ENCODE measurements at places on chromosomes 7 and 10.

DNA sequence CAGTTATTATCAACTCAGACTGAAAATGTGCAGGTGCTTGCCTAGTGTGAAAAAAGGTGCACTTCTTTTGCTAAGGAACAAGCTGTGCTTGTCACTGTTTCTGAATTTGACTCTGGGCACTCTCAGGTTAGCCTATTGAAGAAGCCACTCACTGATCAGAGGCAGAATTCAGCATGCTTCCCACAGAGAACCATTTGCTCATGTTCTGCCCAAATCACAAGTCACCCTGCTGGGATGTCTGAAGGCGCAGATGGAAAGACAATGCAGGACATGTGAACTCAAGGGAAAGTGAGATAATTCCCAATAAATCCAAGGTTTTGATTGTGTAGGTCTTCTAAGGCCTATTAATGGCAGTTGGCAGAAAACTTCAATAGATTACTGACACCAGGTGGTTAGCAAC lies 47.8 kb upstream of the CSTF2T start:
- DNase-seq, result no peak

- no peak for DNase-seq
These were observed 7.5 kb downstream of the CPA1 start for GRCh38 chr7:130387628-130388403.

DNA sequence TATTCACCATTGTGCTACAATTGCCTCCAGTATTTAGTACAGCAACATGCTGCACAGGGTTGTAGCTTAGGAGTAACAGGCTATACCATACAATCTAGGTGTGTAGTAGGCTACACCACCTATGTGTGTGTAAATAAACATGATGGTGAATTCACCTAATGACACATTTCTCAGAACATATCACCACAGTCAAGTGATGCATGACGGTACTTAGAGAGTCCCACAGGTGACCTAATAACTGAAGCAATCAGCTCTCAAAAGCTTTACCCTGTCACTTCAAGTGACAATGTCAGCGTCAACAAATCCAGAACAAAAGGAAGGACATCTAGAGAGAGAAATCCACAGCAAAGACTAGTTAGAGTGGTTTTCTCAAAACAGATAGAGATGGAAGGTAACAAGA lies 38.8 kb downstream of the CCNJ start:
- no peak for DNase-seq

DNA sequence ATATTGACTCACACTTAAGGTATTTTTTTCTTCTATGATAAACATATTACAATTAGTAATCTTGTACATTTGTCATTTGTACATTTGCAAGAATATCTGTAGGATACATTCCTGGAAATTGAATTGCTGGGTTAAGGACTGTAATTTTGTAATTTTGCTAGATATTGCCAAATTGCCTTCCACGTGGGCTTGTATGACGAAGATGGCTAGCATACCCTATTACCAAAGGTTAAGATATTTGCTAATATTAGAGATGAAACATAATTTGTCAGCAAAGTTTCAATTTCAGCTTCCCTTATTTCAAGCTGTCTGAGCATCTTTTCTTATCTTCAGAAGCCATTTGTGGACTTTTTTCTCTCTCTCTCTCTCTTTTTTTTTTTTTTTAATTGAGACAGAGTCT lies 1.0 kb upstream of the LYZL2 start:
- DNase-seq, result no peak

- peak; percentile 14 for DNase-seq
These were observed 157.6 kb downstream of the HERPUD2 start for GRCh38 chr7:35537067-35538023.

DNA sequence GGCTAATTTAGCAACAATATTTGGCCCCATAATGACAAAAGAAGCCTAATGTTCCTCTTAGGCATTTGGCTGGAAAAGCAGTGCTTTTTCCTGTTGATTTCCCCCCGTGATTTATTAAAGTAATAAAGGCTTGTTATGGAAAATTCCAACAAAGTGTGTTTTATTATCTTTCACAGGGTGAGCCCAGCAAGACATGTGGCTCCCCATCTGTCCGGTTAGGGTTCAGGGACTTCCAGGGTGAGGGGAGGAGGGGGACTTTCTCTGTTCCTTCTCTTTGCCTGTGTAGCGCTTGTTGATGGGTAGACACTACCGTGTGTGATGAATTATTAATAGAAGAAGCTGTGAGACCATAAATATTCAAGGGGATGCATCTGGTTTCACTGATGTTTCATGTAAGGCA lies 39.0 kb downstream of the HTR5A start:
- DNase-seq, result no peak

- DNase-seq, result no peak
These were observed 84.7 kb upstream of the DKK1 start for GRCh38 chr10:52229291-52229931.

DNA sequence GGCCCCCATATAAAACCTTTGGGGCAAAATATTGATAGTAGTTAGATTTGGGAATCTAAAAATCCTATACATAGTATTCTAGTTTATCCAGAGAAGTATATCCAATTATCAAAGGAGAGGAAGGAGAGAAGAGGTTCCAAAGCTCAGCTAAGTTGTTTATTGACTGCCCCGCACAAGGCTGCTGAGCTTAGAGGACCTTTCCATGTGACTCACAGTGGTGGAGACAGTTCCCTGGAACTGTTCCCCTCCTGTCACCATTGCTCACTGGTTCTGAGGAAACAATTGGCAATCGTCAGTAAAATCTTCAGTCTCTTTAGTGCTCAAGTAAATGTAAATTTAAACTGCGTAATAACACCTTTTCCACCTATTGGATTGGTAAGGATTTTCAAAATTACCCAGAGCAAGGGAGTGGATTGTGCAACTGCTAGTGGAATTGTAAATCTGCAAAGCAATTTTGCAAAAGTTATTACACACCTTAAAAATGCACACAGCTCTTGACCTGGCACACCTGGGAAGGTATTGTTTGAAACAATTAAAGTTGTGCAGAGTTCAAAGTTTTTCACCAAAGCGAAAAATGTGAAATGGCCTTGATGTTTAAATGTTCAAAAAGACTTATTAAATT lies 63.1 kb downstream of the EEPD1 start:
- no peak for DNase-seq

DNA sequence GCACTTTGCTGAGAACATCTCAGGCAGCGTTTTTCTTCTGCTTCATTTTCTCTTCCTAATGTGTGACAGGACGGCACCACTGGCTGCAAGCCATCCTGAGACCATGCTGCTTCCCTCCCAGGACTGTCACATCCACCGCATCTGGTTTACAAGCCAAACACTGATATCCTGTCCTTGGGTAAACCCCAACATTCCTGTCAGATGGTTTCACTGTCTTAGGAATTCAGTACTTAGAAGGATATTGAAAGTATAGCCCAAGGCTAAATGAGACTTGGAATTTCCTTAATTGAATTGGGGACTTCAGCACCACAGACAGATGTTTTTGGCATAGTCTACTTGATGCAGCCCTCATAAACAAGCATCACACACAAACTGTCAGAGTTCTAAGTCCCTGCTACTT lies 74.2 kb upstream of the PLXNA4 start:
- no peak for DNase-seq

GRCh38 chr10:86261941-86262687 lies 104.5 kb downstream of the GRID1 start:
- no peak for DNase-seq

- no peak for DNase-seq
These were observed 37.8 kb upstream of the FXYD4 start for GRCh38 chr10:43333653-43334052.

DNA sequence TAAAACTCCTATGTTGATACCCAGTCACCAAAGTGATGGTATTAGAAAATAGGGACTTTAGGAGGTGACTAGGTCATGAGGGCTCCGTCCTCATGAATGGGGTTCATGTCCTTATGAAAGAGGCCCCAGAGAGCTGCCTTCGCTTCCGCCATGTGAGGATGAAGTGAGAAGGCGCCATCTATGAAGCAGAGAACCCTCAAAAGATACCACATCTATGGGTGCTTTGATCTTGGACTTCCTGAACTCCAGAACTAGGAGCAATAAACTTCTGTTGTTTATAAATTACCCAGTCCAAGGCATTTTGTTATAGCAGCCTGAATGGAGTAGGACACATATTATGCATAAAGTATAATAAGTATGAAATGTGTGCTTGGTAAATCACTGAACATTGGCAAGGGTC lies 8.1 kb upstream of the PDSS1 start:
- no peak for DNase-seq

GRCh38 chr7:7489546-7489945 lies 46.1 kb downstream of the COL28A1 start:
- no peak for DNase-seq

- DNase-seq, result no peak
These were observed 120.4 kb downstream of the ARHGAP21 start for GRCh38 chr10:24603333-24603732.

- DNase-seq, result no peak
These were observed 90.4 kb downstream of the KIAA1549 start for GRCh38 chr7:138890499-138891445.

- DNase-seq, result no peak
These were observed 109.0 kb downstream of the TACC2 start for GRCh38 chr10:122097935-122098334.

DNA sequence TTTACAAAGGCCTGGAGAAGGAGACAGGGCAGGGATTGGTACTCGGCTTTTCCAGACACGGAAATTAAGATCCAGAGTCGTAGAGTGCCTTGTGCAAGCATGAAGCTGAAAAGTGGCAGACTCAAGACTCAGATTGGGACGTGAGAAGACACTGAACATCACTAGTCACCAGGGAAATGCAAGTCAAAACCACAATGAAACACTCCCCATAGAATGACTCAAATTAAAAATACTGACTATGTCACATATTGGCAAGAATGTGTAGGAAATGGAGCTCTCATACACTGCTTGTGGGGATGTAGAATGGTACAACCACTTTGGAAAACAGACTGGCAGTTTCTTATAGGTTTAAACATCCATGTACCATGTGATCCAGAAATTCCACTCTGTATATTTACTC lies 472.0 kb downstream of the RPS24 start:
- no peak for DNase-seq

DNA sequence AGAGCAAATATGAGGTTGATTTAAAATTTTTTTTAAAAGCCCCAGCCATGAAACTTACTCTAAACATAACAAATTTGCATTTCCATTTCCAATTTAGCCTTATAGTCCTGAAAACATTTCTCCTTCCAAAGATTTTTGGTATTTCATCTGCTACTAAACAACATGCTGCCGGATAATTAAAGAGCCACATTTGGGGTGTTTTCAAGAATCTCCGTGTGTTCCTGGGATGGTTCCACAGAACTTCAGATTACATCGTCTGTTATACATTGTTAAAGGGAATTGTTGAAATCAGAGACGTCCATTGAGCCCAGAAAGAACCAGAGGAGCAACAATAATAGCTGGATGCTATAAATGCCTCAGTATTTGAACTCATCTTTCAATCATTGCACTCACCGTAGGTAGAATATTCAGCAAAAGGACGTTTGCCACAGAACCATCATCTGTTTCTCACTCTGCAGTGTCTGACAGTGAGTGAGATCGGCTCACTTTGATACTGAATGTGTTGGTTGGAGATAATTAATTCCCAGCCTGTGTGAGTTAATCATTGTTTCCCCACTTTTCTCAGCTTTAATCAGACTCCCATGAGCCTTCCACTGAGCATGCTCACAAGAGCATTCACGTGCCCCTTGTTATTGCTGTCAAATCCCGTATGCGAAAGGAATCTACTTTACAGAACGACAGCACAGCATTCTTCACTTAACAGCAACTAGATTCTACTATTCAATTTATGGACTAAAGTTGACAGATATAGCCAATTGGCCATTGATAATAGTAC lies 128.4 kb upstream of the PALS2 start:
- no peak for DNase-seq

GRCh38 chr7:22635349-22635748 lies 91.7 kb upstream of the IL6 start:
- DNase-seq, result no peak

GRCh38 chr7:48938539-48939295 lies 14.4 kb downstream of the CDC14C start:
- DNase-seq, result no peak

- DNase-seq, result no peak
These were observed 1.1 kb upstream of the HBP1 start for GRCh38 chr7:107167483-107168232.

DNA sequence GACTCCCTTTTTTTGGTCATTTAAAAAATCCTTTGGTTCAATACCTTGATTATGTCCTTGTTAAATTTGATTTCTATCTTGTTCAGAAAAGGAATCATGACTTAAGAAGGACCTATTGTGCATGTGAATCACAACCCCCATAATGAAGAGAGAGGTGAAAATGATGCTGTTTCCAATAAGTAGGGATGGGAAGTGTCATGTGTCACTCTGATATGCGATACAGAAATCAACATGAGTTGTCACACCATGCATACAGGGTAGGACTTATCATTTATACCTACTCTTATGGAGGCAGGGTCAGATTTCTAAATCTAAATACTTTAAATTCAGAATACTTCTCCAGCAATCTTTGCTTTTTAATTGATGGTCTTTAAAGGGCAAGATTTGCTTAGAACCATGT lies 19.4 kb upstream of the DLX6 start:
- no peak for DNase-seq

GRCh38 chr10:32445036-32445435 lies 904 bp upstream of the CCDC7 start:
- DNase-seq, result no peak

DNA sequence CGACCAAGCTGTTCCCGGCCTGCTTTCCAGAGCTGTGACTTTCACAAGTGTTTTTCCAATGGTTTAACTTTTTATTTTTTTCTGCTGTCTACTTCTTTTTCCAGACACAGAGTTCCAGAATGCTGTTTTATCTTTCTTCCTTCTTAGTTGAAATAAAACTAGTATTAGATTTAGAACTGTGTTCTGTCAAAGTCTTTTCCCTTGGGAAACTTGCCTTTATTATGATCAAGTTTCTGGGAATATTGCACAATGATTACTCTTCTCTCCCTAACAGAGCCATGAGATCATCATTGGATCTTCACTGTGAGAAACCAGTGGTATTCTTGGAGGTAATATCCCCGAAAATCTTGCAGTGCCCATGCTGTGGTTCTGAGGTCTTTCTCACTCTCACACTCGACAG lies 104.9 kb upstream of the KCND2 start:
- DNase-seq, result no peak

DNA sequence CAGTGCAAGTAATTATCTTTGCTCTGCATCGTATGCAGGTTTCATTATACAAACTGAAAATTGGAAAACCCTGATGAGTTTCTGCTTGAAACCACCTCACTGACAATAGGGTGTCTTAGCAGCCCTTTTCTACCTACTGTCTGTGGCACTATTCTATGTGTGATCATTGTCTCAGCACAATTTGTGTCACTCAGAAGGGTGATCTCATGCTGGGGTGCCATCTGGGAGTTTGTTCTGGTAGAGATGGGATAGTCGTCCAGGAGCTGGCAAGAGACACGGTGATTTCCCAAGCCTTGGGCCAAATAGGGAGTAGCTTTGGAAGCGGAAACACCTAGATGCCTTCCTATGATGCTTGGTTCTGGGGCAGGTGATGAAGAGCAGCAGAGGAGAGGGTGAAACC lies 186.3 kb downstream of the FRMD4A start:
- no peak for DNase-seq
